Fibroblast of skin of back (primary cell): ENCODE measurements at places on chromosomes 12 and 14.

DNA sequence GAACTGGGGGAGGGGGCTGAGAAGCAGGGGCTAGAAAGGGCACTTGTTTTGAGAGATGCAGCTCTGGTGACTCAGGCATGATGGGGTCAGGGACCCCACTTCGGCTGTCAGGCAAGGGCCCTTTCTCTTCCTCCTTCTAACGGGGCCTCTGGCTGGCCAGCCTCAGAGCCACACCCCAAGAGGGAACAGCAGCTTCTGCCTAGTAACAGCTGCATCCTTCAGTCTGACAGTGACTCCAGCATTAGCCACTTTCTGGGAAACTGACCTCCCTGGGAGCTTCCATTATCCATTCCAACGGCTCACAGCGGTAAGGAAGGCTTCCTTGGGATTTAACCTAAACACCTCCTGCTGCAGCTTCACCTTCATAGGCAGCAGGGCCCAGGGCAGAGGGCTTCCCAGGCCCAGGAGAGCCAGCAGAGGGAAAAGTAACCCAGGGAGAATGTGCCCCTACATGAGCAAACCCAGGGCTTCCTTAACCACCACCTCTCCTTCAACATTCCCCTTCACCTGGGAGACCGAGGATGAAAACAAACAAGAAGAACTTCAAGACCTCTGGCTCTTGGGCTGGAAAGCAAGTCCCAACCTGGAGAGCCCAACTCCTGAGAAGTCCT lies 2.7 kb downstream of the NCKAP5L start:
- DNase-seq, result no peak

- DNase-seq, result no peak
Measured at GRCh38 chr12:64091186-64091585, 130.9 kb downstream of the KICS2 start.

DNA sequence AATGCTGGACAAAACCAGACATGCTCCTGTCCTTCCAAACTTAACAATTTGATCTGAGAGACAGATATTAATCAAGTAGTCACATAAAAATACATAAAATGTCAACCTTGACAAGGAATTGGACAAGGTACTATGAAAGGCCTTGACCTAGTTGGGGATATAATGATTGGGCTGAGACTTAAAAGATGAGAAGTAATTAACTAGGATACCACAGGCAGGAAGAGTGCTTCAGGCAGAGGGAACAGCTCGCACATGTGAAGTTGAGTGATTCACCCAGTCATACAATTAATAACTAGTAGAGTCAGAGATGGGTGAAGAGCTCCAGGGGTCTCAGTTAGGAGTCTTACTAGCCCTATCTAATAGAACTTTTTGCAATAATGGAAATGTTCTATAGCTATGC lies 259.5 kb downstream of the MSRB3 start:
- DNase-seq, result no peak

DNA sequence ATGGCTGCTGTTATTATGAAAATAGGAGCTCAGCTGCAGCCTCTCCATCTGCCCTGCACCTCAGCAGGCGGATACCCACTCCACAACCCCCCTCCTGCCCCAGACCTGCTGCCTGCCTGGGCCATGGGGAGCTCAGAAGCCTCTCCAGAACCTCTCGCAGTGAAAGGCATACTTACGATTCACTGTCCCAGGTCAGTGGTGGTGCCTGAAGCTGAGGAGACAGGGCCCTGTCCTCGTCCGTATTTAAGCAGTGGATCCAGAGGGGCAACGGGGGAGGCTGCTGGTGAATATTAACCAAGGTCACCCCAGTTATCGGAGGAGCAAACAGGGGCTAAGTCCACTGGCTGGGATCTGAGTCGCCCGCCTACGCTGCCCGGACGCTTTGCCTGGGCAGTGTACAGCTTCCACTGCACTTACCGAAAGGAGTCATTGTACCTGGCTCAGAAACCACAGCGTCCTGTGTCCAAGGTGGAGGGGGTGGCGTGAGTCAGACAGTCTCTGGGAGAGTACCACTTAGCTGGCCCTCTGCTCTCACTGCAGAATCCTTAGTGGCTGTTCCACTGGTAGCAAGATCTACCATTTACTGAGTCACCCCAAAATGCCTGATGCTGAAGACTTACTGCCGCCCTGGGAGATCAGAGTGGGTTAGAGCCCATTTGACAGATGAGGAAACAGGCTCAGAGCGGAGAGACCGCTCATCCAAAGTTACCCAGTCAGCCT lies at the start of gene SERPINA1:
TSS of gene SERPINA1 (minus strand) at position 219 of the 720 bp plus-strand sequence. CDS start 5,365 bp downstream, outside the sequence.
- DNase-seq, result no peak

DNA sequence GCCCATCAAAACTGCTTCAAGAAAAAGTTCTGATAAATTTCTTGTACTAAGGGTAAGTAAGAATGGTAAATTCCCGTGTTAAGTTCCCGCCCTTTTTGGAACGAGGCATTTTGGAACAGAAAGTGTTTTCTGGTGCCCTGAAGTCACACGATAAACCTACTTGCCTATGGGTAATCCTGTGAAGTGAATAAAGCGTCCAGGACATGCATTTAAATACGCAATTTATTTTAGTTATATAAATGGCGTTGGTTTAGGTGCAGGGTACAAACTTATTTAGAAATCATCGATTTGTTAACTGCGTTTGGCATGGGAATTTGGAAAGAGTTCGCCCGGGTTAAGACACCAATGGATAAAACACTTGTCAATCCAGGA lies 715 bp upstream of the RAP1B start:
- peak; percentile 51 for DNase-seq

GRCh38 chr12:80406253-80406652 lies 37.8 kb upstream of the PTPRQ start:
- no peak for DNase-seq

DNA sequence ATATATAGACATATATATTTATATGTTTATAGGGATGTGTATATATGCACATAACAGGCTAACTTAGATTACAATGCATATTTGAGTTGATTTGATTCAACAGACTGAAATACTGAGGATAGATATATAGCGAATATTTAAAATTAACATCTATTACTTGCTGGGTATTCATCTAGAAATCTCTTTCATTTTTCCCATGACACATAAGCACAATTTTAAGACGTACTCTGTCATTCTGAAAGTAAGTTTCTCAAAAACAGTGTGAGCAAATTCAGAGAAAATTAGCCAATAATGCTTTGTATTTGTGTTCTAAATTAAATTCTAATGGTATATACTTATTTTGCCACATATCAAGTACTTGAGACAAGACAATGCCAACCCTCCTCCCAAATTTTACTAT lies 907.5 kb upstream of the MDGA2 start:
- no peak for DNase-seq

GRCh38 chr12:127253797-127254327 lies 1013.1 kb upstream of the TMEM132C start:
- DNase-seq, result no peak

GRCh38 chr12:123717350-123717749 lies 5.2 kb downstream of the ATP6V0A2 start:
- DNase-seq, result no peak

DNA sequence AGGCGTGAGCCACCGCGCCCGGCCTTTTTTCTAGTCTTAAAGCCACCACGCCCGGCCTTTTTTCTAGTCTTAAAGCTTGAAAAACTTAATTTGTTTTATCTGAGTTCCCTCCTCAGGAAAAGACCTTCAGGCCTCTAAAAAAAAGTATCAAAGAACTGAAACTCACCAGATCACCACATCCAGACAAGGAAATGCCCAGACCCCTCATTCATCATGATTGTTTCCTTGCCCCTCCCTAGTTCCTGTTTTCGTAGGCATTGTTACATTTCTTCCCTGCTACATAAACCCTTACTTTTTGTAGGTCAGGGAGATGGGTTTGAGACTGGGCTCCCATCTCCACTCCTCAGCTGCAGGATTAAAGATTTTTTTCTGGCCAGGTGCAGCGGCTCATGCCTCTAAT lies 21.1 kb upstream of the VWF start:
- no peak for DNase-seq

DNA sequence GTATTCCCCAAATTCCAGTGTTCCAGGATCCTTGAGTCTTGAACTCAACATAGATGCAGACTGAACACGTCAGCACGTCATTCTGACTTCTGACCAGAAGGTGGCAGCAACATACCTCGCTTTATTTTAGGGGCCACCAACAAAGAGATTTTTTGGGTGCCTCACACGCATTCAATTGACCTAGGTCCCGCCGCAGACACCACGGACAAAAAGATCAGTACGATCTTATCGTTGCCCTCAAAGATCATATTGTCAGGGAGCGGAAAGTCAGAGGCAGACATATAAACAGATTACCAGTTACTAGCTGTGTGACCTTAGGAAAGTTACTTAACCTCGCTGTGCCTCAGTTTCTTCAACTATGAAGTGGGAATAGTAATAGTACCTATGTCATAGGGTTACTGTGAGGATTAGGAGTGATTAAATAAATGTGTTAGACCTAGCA lies 6.5 kb upstream of the PRPH start:
- DNase-seq, result peak; percentile 50

- DNase-seq, result no peak
Measured at GRCh38 chr14:24314377-24315193, 3.3 kb downstream of the LTB4R start.

- no peak for DNase-seq
Measured at GRCh38 chr12:27838543-27839185, 58.6 kb upstream of the MANSC4 start.

DNA sequence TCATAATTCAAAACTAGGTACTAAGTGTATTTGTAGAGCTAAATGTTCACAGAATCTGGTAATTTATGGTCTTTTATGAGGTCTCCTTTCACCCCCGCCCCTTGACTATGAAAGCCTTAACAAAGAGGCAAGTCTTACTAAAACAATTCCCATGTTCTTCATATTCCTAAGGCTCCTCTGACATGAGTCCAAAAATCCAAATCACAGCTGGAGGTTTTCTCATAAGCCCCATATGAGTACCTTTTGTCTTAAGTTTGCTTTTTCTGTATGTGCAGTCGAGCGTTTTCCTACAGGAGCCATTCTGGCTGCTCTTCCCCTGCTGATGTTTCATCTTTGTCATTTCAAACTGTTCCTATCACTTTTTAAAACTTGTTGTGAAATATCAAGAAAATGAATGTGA lies 55.2 kb downstream of the SIX1 start:
- no peak for DNase-seq

DNA sequence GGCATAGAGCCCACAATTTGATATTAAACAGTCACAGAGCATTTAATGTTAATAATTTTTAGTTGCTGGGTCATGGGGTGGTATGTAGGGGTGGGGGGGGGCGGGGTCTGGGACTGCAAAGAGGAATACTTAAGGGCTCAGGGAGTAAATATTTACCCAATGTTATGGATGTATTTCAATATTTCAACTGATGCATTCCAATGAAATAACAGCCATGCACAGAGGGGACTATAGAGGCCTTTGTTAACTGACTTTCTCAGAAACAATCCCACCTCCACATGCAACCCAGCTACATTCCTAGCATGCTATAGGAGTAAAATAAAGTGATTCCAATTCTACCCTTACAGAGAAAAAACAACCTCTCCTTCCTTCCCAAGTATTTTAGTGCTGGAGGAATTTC lies 7.9 kb upstream of the BBS10 start:
- no peak for DNase-seq

DNA sequence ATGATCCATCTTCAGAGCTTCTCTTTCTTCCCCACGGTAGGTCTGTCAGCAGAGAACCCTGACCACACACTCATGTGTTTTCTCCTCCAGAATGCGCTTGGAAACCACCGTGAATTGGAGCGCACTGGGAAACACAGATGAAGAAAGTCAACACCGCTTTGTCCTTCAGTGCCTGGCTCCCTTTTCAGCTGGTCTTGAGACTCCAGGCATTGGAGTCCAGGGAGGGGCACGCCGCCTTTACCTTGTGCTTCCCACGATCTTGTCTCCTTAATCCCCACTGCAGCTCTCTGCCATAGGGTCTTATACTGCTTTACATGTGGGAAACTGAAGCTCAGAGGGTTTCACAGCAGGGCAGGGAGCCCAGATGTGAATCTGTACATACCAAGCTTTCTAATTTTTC lies 1.1 kb downstream of the FAM90A1 start:
- DNase-seq, result no peak

- DNase-seq, result no peak
Measured at GRCh38 chr12:94736004-94736403, 85.6 kb upstream of the TMCC3 start.

- no peak for DNase-seq
Measured at GRCh38 chr12:51442324-51442723, 17.7 kb downstream of the SLC4A8 start.

- DNase-seq, result no peak
Measured at GRCh38 chr14:88929656-88930436, 105.4 kb downstream of the TTC8 start.

DNA sequence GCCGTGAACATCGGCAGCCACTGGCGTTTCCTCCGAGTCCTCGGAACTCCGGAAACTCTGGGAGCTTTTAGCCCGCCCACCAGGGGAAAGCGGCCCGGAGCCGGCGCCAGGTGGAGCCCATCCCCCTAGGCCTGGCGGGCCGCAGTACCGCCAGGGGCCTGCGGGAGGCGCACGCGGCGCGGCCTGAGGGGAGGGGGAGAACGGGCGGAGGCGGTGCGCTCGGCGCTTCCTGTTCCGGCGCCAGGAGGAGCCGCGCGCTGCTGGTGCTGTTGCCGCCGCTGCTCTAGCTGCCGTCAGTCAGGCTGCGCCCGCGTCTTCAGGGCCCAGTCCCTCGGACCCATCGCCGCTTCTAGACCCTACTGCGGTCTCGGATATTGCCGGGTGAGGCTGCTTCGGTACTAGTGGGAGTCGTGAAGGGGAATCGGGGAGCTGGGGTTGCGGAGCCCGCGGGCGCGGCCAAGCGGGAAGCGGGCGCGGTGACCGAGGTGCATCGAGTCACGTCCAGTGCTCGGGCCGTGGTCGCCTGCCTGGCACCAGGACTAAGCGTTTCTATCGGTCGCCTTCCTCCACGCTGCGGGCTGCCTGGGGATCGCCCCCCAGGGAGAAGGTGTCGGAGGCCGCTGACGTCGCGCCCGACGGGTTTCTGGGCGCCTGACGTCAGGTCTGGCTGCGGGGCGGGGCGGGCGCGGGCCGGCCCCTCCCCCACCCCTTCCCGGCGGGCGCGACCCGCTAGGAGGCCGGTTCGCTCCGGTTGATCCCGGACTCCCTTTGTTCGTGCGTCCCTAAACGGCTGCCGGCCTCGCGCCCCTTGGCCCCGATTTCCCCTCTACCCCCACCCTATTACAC lies at the start of gene MAPK1IP1L:
TSS of gene MAPK1IP1L (plus strand) at position 225 of the 846 bp plus-strand sequence. CDS start 10,037 bp downstream, outside the sequence.
- DNase-seq, result peak; percentile 95

GRCh38 chr12:80979251-80979650 lies 41.5 kb upstream of the LIN7A start:
- DNase-seq, result no peak
